ENCODE measurements at places on chromosomes 5 and 9.

DNA sequence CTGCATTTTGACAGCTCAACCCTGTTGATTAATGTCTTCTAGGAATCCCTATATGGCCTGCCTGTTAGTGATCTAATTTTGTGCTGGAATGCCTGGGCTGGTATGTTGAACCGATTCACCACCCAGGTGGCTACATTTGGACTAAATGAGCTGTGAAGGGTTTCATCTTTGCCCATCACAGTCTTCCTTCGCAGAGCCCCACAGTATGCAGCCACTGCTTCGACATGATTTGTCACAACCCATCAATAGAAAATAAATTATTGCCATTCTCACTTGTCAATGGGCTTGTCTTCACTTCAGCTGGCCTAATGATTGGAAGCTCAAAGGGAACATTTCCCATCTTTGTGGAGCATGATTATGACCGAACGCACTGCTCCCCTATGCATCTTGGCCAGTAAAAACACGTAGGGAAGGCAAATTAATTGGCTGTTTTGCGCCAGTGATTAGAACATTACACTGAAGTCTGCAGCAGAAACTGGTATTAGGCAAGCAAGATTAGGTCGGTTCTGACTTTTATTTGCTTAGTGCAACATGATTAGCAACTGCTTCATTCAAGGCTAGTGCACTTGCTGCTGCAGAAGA, 408.5 kb downstream of the KIAA0825 start:
- no peak for DNase-seq

DNA sequence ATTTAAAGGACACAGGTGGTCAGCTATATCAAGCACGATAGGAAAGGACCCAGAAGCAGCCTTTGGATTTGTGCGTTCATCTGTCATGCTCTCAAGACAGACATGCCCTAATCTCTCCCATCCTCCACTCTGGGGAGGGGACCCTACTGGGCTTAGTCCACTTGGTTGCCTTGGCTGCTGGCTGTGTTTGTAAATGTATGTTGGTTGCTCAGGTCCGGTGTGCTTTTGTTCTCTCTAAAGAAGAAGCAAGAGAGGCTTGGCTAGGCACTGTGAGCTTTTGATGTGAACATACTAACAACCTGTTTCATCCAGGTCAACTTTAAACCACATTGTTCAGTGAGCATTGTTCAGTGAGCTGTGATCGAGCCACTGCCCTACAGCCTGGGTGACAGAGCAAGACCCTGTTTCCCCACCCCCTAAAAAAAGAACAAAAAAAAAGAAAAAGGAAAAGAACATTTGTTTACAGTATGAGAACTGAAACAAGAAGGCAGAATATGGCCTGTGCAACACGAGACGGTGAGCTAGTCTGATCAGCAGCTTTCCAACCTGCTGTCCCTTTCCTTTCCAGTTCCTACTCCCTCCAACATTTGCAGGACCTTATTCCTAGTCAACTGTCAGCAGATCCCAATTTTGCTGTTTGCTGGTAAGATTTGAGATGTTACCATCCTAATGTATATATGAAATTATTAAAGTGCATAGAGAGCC, 228.3 kb downstream of the ARHGAP26 start:
- DNase-seq = peak; percentile 62

- DNase-seq = peak; percentile 71
Observed at GRCh38 chr9:89743573-89744254, 138.9 kb downstream of the GADD45G start.

GRCh38 chr5:548256-548655, 24.0 kb upstream of the SLC9A3 start:
- DNase-seq = no peak

- DNase-seq = no peak
Observed at GRCh38 chr9:34037626-34038025, 11.1 kb downstream of the UBAP2 start.

- DNase-seq = no peak
Observed at GRCh38 chr5:175168882-175169507, 275.0 kb downstream of the DRD1 start.

GRCh38 chr5:136749016-136749415, 383.7 kb upstream of the TRPC7 start:
- no peak for DNase-seq

DNA sequence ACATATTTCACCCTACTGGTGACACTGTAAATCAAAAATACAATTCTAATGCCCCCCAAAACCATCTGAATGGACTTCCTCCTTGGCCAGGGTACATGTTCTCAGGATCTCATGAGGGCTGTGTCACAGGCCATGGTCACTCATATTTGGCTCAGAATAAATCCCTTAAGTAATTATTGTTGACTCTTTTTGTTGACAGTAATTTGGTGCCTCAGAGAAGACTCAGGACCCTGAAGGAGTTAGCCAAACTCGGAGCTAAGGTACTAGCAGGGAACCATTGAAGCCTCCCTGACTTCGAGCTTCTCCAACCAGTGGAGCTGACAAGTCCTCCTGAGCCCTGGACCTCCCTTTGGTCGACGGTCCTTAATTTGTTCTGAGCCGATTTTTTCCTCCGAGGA, 51.2 kb upstream of the SNAPC3 start:
- DNase-seq = no peak

DNA sequence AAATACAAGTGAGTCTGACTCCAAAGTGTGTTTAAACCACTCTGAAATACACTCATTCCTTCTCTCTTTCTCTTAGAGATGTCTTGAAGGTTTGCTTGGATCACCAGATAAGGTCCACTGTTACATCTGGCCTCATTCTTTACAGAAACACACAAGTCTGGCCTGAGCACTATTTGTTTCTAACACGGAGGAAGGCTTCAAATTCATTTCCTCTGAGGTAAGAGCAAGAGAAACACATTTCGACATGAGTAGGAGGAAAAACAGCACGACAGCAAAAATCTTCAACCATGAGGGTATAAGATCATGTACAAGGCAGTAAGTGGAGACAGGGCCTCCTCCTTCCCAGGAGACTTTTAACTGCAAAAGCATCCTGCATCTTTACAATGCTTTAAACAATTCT, 8.0 kb downstream of the SIL1 start:
- DNase-seq = no peak

GRCh38 chr9:124040186-124040931, 28.8 kb downstream of the LHX2 start:
- no peak for DNase-seq

GRCh38 chr9:131422241-131422792, 28.4 kb downstream of the PRRC2B start:
- DNase-seq = no peak

DNA sequence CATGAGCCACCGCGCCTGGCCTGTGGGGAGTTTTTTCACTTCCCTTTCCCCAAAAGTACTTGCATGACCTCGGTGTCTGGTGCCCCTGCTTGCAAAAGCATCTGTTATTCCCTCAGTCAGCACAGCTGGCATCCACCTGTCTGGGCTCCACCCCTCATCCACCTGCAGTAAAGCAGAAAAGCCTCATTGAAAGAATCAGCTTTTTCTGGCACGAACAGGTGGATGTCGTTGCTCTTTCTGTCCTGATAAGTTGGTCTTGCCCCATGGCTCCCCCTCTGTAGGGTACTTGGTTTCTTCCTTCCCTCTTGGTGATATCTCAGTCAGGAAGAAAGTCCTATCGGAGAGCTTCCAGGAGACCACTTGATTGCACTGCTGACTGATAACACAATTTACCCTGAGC, 37.4 kb downstream of the WWC1 start:
- DNase-seq = peak; percentile 39
